ENCODE measurements at places on chromosomes 2 and 18. TPM values are rescaled to one million over a fixed set of nuclear protein-coding genes. Genes with fewer than 3 reads are reported as not detected.

Gene FBXO48
- total RNA-seq, result 5.6 TPM

Gene MC2R
- total RNA-seq, result not detected

GRCh38 chr2:102010902-102011301, 19.1 kb downstream of the IL1R2 start:
- no peaks in the 10 kb centered on the region for H3K27me3 ChIP-seq
- no peaks in the 10 kb centered on the region for H3K36me3 ChIP-seq
- H3K4me1 ChIP-seq, result no peaks in the 10 kb centered on the region
- no peak for DNase-seq

DNA sequence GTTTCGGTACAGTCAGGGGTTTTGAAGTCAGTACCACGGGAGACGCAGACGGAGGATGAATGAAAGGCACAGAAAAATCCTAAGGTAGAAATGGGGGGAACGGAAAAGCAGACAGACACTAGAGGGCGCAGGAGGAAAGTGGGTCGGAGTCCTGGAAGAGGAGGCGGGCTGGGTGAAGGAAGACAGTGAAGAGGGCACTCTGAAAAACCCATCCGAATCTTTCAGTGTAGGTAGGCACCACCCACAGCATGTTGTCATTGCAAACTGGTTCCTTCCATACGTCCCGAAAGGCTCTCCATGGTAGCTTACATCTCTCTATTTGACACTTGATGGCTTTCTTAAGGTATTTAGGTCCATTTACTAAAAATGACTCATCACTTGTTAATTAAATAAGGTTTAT, 18.5 kb upstream of the ZNF236 start:
- peaks cover 5% of the 10 kb centered on the region for H3K4me1 ChIP-seq
- no peak overlapping the region for H3K27ac ChIP-seq
- no peaks in the 10 kb centered on the region for H3K36me3 ChIP-seq
- H3K4me3 ChIP-seq, result no peak overlapping the region

- DNase-seq, result no peak
- no peak overlapping the region for H3K27ac ChIP-seq
- no peaks in the 10 kb centered on the region for H3K27me3 ChIP-seq
- H3K4me1 ChIP-seq, result no peaks in the 10 kb centered on the region
Measured at GRCh38 chr2:220270481-220271070, 643.1 kb downstream of the SLC4A3 start.

DNA sequence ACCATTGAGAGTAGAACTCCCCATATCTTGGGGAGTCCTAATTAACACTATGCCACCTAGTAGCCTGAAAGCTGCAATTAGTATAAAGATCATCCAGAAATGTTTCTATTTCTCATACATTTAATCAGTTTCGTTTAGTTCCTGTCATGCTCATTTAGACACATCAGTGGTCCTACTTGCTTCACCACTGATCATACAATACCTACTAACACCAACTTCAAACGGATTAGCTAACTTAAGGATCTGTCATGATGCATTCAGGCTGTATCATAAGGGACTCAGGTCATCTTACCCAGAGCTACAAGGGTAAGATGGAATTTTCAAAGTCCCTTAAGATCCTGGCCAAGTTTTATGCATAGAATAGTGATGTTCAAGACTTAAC, 6.8 kb downstream of the SRSF7 start:
- H3K4me1 ChIP-seq, result peaks cover 40% of the 10 kb centered on the region
- H3K4me3 ChIP-seq, result no peak overlapping the region
- peaks cover 45% of the 10 kb centered on the region for H3K36me3 ChIP-seq
- H3K27me3 ChIP-seq, result no peaks in the 10 kb centered on the region
- peak overlapping the region; percentile 2 for H3K27ac ChIP-seq

DNA sequence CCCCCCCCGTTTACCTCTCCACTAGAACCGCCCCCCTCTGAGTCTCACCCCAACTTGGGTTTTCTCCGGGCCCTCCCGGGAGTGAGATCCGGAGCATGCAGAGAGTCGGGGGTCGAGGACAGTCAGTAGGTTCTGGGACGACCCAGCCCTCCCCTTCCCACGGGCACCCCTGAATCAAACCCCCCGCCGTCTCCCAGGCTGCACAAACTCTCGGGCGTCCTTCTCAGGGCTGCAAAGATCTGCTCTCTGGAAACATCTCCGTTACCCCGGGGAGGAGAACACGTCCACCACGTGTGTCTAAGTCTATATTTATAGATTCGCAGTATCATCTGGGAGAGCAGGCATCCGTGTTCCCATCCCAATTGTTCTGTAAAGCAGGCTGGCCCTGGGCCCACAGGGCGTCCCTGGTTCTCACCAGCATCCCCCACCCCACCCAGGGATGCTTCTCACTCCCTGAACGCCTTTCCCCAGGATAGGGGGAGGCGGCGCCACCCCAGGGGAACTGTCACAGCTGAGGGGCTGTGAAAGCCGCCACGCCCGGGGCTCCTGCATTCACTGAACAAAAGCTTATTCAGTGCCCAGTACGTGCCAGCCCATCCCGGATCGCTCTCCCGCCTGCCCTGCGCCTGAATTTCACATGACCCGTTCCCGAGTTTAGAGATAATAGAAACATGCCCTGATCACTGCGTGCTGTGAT, 765 bp upstream of the DIPK1C start:
- H3K27ac ChIP-seq, result no peak overlapping the region
- H3K4me1 ChIP-seq, result no peaks in the 10 kb centered on the region
- H3K4me3 ChIP-seq, result no peak overlapping the region
- H3K36me3 ChIP-seq, result no peaks in the 10 kb centered on the region
- DNase-seq, result no peak
- no peaks in the 10 kb centered on the region for H3K27me3 ChIP-seq

DNA sequence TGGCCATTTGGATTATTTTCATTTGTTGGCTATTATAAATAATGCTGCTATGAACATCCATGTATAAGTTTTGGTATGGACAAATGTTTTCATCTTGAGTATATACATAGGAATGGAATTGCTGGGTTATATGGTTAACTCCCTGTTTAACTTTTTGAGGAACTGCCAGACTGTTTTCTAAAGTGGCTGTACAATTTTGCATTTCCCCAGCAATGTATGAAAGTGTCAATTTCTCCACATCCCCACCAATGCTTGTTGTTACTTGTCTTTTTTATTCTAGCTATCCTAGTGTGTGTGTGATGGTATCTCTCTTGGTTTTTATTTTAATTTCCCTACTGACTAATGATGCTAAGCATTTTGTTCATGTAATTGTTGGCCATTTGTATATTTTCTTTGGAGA, 90.6 kb upstream of the CYP26B1 start:
- H3K4me1 ChIP-seq, result no peaks in the 10 kb centered on the region
- H3K27me3 ChIP-seq, result no peaks in the 10 kb centered on the region
- DNase-seq, result no peak
- no peak overlapping the region for H3K27ac ChIP-seq
- no peaks in the 10 kb centered on the region for H3K36me3 ChIP-seq

GRCh38 chr18:44135741-44136140, 544.9 kb upstream of the SETBP1 start:
- no peak overlapping the region for H3K27ac ChIP-seq
- DNase-seq, result no peak
- H3K36me3 ChIP-seq, result no peaks in the 10 kb centered on the region

DNA sequence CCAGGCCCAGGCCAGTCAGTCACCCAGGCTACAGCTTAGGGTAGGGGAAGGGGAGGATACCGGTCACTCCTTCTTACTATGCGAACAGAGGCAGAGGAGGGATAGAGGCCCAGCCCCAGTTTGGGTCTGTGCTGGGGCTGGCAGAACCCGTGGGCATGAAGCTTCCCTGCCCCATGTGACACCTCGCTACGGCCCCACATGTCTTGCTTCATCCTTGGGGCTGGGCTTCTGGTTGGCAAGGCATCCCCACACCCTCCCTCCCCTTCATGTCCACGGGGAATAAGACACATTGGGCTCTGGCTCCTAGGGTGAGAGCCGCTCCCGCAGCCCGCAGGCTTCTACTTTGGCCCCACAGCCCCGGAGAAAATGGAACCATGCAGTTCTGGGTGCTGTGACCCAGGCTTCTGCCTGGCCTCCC, 32.4 kb downstream of the HS1BP3 start:
- no peak overlapping the region for H3K27ac ChIP-seq
- H3K36me3 ChIP-seq, result no peaks in the 10 kb centered on the region

DNA sequence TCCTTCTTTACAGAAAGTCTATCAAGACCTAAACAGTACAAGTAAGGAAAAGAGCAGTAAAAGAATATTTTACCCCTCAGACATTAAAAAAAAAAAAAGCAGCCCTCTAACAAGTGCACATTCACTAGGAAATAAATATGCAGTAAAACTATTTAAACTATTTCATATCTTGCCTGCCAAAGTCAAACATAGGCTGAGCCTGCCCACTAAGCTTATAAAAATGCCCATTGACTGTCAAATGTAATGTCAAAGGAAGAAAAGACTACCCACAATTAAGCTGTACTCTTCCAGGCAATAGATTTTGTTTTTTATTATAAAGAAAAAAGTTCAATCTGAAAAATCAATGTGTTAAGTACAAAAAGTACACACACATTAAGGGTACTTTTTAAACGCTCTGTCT, 11.8 kb downstream of the ALS2 start:
- H3K36me3 ChIP-seq, result peaks cover 3% of the 10 kb centered on the region
- H3K4me3 ChIP-seq, result no peak overlapping the region
- H3K4me1 ChIP-seq, result no peaks in the 10 kb centered on the region
- H3K27ac ChIP-seq, result no peak overlapping the region

All from naive thymus-derived CD4-positive, alpha-beta T cell (primary cell).